IPS-NIHi11 (cell line): ENCODE measurements at places on chromosomes 2 and 18.
A peak's percentile ranks its signal among the peaks of the same experiment; 100 is the strongest.

DNA sequence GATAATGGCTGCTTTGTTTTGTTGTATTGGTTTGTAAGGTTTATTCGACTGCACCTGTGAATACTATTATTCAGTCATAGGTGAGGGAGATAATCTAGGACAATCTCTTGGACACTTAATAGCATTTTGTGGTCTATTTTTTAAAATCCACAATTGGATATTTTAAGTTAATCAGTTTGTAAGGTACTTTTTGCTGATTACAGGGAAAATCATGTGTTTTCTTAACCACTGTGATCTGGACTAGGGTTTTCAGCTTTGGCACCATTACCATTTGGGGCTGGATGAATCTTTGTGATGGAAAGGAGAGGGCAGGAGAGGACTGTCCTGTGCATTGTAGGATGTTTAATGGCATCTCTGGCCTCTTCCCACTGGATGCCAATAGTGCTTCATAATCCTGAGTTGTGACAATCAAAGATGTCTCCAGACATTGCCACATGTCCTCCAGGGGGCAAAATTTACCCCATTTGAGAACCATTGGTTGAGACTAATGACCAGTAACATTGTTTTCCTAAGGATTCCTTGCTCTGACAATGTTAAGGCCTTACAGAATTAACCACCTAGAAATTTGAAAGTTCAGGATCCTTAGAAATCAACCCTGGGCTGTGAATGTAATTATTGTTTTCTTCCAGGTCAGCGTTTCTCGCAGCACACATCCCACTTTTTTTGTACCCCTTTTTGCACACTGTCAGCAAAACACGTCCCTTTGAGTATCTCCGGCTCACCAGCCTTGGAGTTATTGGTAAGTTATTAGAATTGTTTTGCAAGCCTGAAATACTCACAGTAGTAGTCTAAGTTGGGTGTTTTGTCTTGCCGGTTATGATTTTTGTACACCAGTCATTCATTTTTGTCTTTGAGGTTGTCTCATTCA lies 15.6 kb downstream of the CNOT9 start:
- DNase-seq: no peak

DNA sequence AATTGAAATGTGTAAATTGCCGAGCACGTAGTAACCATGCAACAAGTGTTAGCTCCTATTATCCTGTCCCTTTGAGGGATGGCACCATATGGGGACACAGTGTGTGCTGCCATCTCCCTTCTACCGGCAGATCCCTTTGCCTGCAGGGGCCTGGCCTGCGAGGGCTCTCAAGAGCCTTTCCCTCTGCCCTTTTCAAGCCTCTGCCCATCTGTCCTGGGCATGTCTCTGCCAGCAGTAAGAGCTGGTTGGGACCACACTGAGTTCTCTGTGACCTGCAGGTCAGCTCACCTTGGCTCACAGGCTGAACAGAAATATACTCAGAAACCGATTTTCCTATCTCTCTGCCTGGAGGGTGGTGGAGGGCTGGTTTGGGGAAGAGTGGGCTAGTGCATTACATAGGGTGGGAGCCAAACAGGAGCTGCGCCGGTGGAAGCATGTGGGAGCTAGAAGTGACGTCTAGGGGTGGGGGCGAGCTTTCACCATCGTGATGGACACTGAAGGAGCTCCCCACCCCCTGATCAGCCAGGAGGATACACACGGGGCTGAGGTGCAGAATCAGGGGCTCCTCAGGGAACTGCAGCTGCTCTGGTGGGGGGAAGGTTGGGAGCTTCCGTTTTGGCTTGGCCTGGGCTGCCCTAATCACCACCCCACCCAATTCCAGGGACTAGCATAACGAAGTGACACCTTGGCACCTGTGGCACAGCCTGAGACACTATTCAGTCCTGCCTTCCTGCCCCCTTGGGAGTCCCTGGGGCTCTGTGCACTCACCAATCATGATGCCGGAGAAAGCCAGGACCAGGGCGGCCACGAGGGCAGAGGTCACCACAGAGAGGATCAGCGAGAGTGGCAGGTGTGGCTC lies 109.7 kb downstream of the CLIP4 start:
- DNase-seq: no peak

- DNase-seq: no peak
Measured at GRCh38 chr2:567496-567864, 109.7 kb downstream of the TMEM18 start.

DNA sequence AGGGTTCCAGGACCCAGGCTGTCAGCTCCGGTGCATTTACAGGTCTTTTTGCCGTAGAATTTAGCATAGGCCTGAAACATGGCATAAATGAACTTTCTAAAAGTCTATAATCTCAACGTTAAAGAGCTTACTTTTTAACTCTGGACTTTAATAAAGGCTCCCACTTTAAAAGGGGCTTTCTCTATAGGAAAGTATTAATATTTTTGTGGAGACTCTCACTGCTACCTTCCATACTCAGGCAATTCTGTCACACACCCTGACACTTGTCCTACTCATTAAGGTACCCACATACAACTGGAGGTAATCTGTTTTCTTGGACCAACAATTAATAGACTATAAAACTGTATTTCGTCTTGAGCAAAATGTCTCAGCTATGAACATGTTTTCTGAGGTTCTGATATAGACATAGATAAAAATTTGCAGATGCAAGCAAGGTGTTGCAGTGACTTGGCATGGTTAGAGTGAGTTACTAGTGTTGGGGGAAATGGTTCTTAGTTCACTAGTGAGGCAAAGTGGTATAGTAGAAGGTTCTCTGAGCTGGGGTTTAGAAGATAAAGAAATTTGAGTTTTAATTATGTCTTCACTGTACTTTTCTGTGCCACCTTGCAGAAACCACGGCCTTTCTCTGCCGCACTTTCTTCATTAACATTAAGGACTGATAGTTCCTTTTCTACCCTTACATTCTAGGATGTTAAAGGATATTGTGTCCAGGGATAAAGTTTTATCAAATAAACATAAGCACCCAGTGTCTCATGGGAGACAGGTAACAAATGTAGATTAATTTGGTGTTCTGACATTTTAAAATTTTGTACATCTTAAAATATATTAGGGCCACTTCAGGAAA lies 10.8 kb upstream of the NR4A2 start:
- no peak for DNase-seq

DNA sequence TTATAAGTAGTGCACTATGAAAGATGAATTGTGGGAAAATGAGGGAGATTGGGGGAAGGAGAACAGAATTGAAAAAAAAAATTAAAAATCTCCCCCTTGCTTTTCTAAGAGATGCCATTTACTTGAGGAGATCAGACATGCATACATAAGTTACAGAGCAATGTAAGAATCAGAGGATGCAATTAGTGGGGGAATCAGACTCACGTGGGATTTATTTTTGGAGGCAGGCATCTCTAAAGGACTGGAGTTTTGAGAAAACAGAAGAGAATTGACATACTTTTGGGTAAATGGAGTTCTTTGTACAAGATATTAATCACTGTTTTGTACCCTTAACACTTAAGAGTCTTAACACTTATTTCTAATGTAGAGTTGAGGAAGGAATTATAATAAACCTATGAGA lies 52.7 kb downstream of the MTX2 start:
- no peak for DNase-seq

- DNase-seq: no peak
Measured at GRCh38 chr2:177651833-177652232, 259.3 kb downstream of the AGPS start.

DNA sequence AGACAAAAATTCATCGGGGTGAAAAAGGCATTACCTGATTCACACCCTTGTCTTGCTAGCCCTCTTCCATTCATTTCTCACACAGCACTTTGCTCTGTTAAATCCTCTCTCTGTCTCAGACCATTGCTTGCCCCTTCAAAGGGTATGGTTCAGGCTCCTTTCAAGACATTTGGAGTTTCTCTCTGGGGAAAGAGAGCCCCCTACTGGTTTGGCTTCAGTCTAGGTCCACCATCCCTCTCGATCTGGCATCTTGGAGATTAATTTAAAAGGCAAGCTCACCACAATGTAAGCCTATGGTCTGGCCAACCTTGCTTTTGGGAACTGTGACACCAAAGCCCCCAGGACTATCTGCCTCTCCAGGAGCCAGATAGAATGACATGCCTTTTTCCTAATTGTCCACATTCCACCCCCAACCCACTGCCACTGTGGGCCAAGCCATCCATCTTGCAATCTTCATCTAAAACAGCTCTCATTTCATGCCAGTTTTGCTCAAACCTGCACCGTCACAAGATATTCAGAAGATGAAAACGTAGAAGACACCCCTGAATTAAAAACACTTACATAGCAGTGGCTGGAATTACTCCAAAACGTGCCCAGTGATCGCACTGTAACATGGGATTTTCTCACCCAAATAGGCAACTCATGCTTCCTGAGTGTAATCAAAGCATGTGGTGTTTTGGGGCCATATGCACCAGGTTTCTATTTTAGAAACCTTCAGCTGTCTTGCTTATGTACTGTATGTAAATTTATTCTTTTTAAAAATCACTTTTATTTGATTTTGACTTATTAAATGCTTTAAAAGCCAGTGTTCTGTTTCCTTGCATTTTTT lies 93.9 kb downstream of the FARSB start:
- peak; percentile 82 for DNase-seq

DNA sequence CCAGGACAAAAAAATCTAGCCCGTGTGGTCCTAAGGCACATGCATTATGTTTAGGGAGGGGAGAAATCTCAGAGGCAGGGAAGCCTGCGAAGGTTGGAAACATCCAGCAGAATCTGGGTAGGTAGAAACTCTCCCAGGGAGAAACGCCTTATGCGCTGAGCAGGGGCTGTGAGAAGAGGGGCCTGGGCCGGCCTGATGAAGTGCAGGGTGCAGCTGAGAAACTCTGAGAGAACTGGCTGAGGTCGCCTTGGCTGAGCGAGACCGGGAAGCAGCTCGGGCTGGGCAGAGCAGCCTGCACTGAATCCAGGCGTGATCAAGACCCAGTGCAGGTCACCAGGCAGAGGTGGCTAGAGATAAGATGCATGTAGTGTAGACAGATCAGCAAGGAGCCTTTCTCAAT lies 15.1 kb downstream of the CHMP1B start:
- DNase-seq: no peak

- DNase-seq: no peak
Measured at GRCh38 chr2:150028322-150028721, 440.7 kb upstream of the MMADHC start.

DNA sequence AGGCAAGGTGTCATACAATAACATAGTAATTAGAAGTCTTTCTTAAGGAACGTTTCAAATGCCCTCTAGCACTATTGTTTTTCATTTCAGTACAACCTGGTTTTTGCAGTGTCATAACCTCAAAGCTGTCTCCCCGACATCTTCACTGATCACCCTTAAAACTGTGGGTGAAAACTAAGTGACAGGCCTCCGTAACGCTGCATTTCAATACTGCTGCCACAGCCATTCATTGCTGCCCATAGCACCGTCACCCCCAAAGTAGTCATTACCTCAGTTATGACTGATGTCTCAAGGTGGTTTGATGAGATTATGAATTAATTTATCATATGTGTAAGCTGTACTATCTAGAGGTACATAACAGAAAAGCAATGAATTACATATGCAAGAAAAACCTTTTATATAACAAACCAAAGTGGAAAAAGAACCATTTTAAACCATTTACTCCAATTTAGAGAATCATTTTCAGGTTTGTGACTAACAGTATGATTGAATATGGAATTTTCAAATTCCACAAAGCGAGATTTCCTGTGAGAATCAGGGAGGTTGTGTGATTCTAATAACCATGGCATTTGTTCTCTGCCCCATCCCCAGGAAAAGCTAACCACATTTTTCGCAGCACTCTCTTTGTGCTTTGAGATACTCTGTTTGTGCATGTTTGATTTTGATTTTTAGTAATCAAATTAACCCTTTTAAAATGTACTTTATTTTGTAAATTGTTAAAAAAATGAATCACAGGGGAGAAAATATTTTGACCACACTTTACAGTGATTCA lies 263.0 kb downstream of the PTGR3 start:
- no peak for DNase-seq

DNA sequence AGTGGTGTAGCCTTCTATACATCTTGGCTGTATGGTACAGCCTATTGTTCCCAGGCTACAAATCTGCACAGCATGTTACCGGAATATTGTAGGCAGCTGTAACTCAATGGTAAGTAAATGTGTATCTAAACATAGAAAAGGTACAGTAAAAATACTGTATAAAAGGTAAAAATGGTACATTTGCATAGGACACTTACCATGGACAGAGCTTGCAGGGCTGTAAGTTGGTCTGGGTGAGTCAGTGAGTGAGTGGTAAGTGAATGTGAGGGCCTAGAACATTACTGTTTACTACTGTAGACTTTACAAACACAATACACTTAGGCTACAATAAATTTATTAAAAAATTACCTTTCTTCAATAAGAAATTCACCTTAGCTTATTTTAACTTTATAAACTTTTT lies 3.7 kb upstream of the MRPS9 start:
- DNase-seq: no peak

GRCh38 chr2:11537951-11538350 lies 4.1 kb downstream of the GREB1 start:
- DNase-seq: no peak

DNA sequence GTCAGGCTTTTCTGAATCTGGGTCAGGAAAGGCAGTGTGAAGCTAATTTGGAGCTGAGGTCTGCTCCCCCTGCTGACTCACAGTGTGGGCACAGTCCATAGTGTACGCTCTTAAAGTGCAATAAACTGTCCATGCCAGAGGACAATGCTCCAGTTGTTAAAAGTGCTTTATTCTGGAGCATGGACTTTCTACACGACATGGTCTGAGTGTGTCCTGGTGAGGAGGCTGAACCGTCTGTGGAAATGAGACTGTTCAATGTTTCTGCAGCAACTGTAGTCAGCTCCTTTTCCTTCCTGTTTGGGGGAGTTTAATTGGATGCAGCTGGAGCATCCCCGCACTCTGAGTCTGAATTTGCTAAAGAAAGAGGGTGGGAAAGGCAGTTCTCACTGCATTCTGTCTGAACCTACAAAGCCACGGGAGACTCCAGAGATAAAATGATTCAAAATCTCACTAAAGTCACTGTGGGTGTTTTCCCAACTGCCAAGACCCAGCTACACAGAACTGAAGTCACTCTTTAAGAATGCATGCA lies 110.2 kb upstream of the TRIB2 start:
- DNase-seq: no peak

DNA sequence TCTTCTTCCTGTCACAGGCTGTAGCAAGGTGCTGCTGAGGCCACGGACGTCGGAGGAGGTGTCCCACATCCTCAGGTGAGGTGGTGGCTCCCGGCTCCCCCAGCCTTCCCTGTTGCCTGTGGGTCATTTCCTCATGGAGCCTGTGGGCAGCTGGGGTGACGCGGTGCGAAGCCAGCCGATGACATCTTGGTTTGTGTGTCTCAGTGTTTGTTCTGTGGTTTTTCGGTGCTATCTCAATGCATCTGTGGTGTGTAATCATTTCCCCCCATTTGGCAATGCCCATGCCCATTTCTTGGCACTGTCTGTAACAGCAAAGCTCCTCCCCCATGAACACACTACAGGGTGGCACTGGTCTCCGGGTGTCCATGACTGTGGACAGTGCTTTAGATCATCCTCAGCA lies 6.6 kb downstream of the D2HGDH start:
- DNase-seq: no peak
